Right cardiac atrium (tissue), 5 donors: ENCODE measurements at places on chromosomes 6 and 20. TPM values are rescaled to one million over a fixed set of nuclear protein-coding genes. Genes with fewer than 3 reads are reported as not detected.
A peak's percentile ranks its signal among the peaks of the same experiment; 100 is the strongest.

The BANF2 gene
- not detected for total RNA-seq

The FAM209B gene
- total RNA-seq: not detected

The LY86 gene
- 2.9 TPM for total RNA-seq

The TRIM40 gene
- total RNA-seq: not detected

The OTOR gene
- total RNA-seq: not detected

The CD24 gene
- not detected for total RNA-seq

The MICB gene
- 1.6 TPM for total RNA-seq

The CST4 gene
- not detected for total RNA-seq

The HUS1B gene
- total RNA-seq: 0.58 TPM

The NNAT gene
- total RNA-seq: 0.60 TPM

The BPIFB2 gene
- not detected for total RNA-seq

GRCh38 chr6:169145991-169146501, 107.6 kb downstream of the THBS2 start:
- no peak for DNase-seq

GRCh38 chr6:168942646-168943045, 311.0 kb downstream of the THBS2 start:
- DNase-seq: no peak

DNA sequence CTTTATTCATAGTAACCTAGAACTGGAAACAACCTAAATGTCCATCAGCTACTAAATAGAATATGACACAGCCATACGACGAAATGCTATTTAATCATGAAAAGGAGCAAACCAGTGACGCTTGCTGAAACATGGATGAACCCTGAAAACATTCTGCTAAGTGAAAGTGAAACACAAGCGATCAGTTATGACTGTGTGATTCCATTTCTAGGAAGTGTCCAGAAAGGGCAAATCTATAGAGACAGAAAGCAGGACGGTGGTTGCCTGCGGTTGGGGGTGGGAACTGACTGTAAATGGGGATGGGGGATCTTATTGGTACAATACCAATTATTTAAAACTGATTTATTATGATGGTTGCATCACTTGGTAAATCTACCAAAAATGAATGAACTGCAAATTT, 126.8 kb downstream of the IPCEF1 start:
- no peak for DNase-seq

DNA sequence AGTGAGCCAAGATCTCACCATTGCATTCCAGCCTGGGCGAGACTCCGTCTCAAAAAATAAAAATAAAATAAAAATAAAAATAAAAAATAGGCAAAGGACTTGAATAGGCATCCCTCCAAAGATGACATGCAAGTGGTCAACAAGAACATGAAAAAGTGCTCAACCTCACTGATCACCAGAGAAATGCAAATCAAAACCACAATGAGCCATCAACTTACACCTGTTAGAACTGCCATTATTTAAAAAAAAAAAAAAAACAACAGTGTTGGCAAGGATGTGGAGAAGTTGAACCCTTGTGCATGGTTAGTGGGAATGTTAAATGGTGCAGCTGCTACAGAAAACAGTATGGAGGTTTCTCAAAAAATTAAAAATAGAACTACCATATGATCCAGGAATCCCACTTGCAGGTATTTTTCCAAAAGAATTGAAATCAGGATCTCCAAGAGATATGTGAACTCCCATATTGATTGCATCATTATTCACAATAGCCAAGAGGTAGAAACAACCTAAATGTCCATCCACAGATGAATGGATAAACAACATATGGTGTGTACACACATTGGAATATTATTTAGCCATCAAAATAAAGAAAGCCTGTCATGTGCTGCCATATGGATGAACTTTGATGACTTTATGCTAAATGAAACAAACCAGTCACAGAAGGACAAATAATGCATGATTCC, 2.8 kb downstream of the C20orf203 start:
- no peak for DNase-seq

DNA sequence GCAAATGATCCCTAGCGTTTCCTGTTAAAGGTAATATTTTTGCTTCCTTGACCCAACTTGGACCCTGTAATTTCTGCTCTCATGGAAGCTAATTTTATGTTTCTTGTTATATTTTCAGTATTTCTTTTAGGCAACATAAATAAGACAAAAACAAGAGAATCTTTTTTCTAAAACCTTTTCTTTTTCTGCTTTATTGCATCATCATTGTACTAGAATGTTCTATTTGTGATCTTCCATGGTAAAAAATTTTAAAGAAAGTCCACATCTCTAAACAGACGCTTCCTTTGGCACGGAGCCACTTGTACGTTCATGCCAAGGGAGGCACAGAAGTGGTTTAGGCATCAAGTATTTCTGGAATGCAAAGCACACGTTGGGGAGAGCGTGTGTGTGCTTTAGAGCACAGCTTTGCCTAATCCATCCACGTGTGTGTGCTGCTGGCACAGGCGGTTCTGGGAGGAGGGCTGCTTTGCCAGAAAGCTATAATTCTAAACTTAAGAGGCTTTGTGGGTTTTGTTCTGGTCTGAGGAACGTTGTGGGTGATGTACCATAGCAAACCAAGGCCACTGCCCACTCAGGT, 98.3 kb downstream of the SASH1 start:
- peak; percentile 84 for DNase-seq

- peak; percentile 76 for DNase-seq
These were observed 39.6 kb upstream of the STX16 start for GRCh38 chr20:58611236-58612030.

DNA sequence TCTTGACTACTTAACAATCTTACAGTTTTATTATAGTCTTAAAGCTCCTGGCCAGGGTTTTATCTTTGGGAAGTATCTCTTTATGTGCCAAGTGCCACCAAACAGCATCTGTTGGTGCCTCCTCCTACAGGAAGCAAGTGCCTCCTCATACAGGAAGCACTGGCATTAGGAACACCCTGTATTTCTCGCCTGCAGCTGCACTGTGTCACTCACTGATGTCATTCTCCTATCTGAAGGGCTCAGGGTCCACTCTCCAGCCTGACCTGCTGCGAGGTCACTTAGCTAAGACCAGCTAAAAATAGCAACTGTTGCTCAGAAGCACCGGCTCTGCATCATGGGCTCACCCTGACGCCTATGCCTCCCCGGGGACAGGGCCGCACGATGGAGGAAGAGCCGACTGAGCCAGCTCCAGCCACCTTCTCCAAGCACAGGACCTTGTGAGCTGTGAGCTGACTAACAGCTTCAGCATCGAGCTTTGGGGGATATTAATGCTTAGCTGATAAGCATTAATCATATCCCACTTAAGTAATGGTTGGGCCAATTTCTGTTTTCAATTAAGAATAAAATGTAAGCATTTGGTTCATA, 66.3 kb upstream of the CD93 start:
- peak; percentile 91 for DNase-seq

- no peak for DNase-seq
These were observed 306.5 kb upstream of the RUNX2 start for GRCh38 chr6:45021676-45022075.

- DNase-seq: no peak
These were observed 23.3 kb downstream of the RNF144B start for GRCh38 chr6:18410412-18410811.

- no peak for DNase-seq
These were observed 778 bp upstream of the LIN28B start for GRCh38 chr6:104955927-104956730.

DNA sequence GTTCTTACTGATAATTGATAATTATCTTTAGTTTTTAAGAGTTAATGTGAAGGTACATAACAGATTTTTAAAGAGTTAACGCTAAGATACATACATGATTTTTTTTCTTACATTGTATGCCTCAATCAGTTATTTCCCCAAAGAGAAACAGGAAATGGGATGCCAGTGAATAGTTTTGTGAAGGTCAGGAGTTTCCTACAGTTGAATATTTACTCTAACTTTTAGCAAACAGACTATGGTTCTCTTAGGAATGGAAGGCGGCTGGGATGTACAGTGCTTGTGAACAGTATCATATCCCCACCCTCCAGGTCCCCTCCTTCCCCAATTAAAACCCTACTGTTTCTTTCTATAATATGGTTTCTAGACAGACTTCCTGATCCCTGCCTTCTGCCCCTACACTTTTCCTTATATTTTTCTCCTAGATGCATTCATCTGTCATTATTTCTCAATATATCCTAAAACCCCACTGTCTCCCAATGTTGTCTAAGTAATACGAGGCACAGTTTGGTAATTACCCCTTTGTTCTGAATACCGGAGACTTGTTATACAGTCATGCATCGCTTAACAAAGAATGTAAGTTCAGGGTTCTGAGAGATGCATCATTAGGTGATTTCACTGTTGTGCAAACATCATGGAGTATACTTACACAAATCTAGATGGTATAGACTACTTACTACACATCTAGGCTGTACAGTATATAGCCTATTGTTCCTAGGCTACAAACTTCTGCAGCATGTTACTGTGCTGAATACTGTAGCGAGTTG, 29.2 kb downstream of the SLC35A1 start:
- DNase-seq: no peak

DNA sequence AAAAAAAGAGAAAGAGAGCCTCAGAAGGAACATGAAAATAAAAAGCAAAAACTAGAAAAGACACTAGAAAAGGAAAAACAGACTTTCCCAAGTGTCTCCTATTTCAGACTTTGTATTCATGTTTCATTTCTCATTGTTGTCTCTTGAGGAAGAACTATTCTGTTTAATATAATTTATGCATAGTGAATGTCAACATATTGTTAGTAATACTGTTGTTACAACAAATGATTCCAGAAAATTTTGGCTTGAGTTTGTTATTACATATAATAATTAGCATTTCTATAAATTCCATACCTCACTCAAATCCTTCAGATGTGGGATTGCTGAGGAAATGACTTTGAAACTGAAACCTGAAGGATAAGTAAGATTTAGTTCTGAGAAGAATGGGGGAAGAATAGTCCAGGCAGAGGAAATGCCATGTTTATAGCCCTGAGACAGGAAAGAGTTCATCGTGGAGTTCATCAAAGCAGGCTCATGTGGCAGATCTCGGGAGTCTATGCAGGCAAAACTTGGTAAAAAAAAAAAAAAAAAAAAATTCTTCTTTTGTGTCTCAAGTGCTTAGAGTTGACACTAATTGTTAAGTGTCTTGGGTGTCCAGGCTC, 53.1 kb upstream of the EIF2S2 start:
- no peak for DNase-seq

DNA sequence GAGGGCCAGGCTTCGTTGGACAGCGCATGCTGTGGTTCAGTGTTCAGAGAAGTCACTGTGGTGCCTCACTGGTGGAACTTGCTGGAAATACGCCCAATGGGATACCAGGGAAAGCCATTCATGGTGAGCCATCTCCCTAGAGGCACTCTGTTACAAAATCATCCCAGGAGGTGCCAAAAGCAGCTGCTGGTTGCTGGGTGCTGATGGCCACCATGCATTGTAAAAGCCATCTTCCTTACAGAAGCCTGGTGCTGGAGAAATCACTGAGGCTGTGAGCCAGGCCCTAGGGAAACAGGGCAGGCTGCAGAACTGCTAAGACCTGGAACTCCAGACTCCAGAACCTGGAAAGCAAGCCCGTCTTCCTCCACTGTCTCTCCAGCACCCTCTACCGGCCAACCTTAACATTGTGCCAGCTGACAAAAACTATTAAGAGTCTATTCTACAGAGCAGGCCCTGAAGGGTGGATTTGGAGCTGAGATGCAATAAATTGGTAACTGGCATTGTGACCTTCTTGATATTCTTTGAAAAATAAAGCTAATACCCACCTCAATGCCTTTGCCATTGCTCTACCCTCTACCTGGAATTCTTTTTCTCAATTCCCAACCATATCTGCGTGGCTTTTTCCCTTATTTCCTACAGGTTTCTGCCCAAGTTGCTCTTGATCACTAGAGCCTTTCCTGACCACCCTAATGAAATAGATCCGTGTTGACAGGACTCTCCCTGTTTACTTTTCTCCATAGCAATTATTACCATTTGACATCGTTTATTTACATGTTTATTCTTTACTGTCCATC, 18.5 kb downstream of the SNRPB start:
- peak; percentile 77 for DNase-seq

- peak; percentile 32 for DNase-seq
These were observed 425.5 kb downstream of the TENT5A start for GRCh38 chr6:81326881-81327561.

GRCh38 chr20:38979842-38980241, 17.7 kb downstream of the DHX35 start:
- no peak for DNase-seq

DNA sequence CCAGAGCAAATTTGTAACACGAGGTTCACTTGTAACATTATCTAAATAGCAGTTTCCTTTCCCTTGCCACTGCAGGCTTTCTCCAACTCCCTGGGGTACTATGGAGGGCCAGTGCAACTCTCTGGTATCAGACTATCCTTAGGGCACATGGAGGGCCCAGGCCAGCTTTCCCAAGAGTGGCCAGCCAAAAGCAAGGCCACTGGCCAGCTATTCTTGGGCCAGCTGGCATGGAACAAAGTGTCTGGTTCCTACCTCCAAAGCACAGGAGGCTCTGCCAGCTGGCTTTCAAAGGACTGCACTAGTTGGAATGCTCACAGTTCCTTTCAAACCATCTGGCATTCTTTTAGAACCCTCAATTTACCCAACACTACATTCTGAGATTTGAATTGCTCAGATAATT, 8.7 kb downstream of the RNF24 start:
- peak; percentile 86 for DNase-seq

- DNase-seq: no peak
These were observed 159.8 kb upstream of the HCRTR2 start for GRCh38 chr6:55014321-55015088.

DNA sequence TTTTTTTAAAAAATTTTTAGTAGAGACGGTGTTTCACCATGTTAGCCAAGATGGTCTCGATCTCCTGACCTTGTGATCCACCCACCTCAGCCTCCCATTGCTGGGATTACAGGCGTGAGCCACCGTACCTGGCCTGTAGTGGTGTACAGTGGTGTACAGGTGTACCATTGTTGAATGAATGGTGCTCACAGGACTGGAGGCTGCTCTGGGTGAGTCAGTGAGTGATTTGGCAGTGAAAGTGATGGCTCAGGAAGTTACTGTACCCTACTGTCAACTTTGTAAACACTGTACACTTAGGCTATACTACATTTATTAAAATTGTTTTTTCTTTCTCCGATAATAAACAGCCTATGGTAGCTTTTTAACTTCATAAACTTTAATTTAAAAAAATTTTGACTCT, 122.8 kb upstream of the EEF1E1 start:
- no peak for DNase-seq

DNA sequence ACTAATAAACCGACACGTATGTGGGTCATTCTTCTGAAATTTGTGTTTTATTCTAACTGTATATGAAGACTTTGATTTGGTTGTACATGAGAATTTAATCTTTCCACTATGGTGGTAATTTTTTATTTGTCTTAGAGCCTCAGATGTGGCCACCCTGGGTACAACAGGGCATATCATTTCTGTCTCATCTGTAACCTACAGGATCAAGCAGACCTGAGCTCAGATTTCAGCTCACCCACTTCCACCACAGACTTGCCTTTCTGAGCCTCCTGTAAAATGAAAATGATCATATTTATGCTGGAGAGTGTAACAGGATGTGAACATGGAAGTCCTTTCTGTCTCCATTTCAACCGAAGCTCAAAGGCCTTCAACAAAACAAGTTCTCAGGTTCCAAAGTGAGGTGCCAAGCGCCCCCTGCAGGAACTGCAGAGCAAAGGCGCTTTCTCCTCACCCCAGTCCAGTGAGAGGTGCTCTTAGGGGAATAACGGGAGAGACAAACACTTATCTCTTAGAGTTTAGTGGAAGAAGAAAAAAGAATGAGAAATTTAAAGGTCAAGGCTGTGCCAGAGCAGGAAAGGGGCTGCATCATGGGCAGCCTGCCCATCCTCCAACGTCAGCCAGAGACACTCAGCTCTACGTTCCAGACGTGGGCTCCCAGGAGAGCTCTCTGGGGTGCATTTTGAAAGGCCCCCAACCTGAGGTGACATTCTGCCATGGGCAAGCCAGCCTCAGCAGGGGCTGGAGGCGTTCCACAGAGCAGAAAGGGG, 23.0 kb upstream of the CD24 start:
- DNase-seq: no peak

- DNase-seq: peak; percentile 58
These were observed 598 bp downstream of the HLA-B start for GRCh38 chr6:31356216-31356945.
